Frontal cortex (tissue), 4 donors: ENCODE measurements at places on chromosomes 3 and 15. TPM values are rescaled to one million over a fixed set of nuclear protein-coding genes. Genes with fewer than 3 reads are reported as not detected.

Gene SPATA12
- not detected for total RNA-seq

Gene TMEM212
- total RNA-seq = not detected

Gene FBXL22
- 0.82 TPM for total RNA-seq

Gene SERINC4
- total RNA-seq = 0.41 TPM

Gene PTH1R
- total RNA-seq = 2.0 TPM

Gene CHRD
- total RNA-seq = 2.0 TPM

Gene NBEAL2
- 4.9 TPM for total RNA-seq

Gene SNX4
- 106 TPM for total RNA-seq

Gene KLHL6
- total RNA-seq = 0.41 TPM

Gene COL6A5
- under 0.01 TPM for total RNA-seq

Gene SQOR
- total RNA-seq = 2.9 TPM

Gene SLC35G2
- total RNA-seq = 11.8 TPM

Gene AHSG
- not detected for total RNA-seq

Gene SSUH2
- total RNA-seq = 0.41 TPM

Gene GATM
- total RNA-seq = 91.3 TPM

Gene WDR82
- total RNA-seq = 151 TPM

Gene GUCA1C
- not detected for total RNA-seq

Gene GOLGA6L10
- total RNA-seq = 2.0 TPM

Gene CCDC71
- total RNA-seq = 17.9 TPM

Gene ARID3B
- total RNA-seq = 3.7 TPM

Gene XCR1
- total RNA-seq = not detected

Gene CFAP161
- 6.9 TPM for total RNA-seq

Gene ARNT2
- 43.2 TPM for total RNA-seq

Gene CD276
- total RNA-seq = 24.9 TPM

Gene CIDEC
- not detected for total RNA-seq

Gene ISLR2
- 113 TPM for total RNA-seq

Gene NR2E3
- not detected for total RNA-seq

Gene GCNT3
- total RNA-seq = 0.41 TPM

Gene TMC3
- total RNA-seq = under 0.01 TPM

Gene MST1R
- total RNA-seq = 0.41 TPM

Gene IQCB1
- 27.7 TPM for total RNA-seq

Gene CFAP100
- 3.7 TPM for total RNA-seq

Gene A4GNT
- total RNA-seq = not detected

Gene ZNF774
- 4.5 TPM for total RNA-seq

Gene MCF2L2
- 42.0 TPM for total RNA-seq

Gene B4GALT4
- total RNA-seq = 8.6 TPM

Gene CP
- not detected for total RNA-seq

Gene CHRM5
- 0.41 TPM for total RNA-seq

Gene NUP210
- 6.5 TPM for total RNA-seq

Gene GHSR
- total RNA-seq = 0.82 TPM
